ENCODE measurements at places on chromosomes 4 and X.

- no peak for DNase-seq
These were observed 29.2 kb downstream of the LGI2 start for GRCh38 chr4:25001509-25001908.

DNA sequence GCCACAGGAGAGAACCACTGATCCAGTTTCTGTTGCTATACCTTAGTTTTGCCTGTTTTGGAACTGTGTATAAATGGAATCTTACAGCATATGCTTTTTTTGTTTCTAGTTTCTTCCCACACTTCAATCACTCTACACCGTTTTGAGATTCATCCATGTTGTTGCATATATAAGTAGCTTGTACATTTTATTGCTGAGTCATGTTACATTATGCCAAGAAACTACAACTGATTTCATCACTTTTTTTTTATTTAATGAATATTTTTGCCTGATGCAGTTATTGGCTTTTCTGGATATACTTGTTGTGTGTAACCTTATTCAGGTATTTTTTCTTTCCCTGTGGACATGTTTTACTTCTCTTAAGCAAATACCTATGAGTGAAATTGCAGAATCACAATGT, 1135.9 kb downstream of the RAPGEF2 start:
- DNase-seq: no peak

DNA sequence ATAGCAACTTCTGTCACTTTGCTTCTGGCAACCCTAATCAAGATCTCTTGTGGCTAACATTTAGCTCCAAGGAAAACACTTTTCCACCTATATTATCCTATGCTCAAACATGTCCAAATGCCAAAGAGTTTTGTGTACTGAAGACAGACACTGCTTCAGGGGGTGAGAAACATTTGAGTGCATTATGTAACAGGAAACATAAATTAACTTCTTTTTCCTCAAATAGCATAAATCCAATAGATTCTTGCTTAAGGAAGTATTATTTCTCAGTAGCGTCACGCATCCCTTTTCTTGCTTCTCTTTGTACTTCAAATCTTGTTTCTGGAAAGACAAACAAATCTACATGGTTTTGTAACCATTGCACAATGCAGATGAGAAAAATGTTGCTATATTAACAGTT, 839.1 kb downstream of the GLUD2 start:
- DNase-seq: no peak

DNA sequence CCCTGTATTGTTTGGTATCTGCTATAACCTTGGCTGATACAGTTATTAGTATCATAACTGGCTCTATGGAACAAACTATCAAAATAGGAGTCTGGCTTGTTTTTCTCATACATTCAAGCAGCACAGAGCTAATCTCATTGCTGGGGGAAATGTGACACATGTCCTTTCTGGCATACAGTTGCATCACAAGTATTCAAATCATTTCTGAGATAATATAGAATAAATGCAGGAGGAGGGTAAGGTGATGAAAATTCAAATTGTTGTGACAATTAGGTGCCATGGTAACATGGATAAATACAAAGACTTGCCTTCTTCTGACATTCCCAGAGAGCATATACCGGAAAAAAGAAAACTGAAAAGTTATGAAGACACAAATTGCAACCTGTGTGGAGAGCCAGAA, 2706.8 kb downstream of the ARAP2 start:
- no peak for DNase-seq

- DNase-seq: no peak
These were observed 431.3 kb downstream of the KCNIP4 start for GRCh38 chr4:21517126-21517859.

DNA sequence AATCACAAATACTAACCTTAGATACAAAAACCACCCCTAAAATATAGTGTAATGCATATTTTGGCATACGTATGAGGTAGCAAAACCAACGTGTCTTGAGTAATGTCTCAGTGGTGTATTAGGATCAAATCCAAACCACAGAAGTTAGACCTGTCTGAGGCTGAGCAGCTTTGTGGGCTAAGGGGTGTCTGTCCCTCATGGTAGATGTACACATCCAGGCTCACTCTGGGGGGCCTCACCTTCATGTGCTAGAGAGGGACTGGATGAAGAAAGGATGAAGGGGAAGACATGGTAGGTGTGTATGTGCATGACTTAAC, 188.0 kb upstream of the TBC1D9 start:
- DNase-seq: peak; percentile 60

All from fibroblast of the aortic adventitia (primary cell).